Panc1 (cell line): ENCODE measurements at places on chromosomes 16 and 17.

GRCh38 chr16:83818276-83818675, 10.5 kb downstream of the HSBP1 start:
- no peak for DNase-seq

DNA sequence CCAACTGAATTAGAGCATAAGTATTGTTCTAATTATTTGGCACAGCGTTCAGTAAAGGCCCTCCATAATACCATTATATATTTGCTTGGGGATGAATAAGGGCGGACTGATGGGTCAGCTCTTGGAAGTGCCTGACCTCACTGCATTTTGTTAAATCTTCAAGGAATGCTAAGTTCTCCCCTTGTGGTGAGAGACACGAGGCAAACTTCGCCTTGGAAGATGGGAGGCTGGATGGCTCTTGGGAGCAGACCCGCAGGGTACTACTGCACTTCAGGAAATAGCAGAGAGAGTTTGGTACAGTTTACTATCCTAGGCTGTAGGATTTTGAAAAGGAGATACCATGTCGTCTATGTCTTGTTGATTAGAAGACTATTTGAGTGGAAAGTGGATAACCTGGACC, 87.0 kb upstream of the RPRML start:
- DNase-seq, result no peak

- DNase-seq, result no peak
Observed at GRCh38 chr17:27477050-27477888, 21.0 kb downstream of the KSR1 start.

- DNase-seq, result no peak
Observed at GRCh38 chr16:3642397-3643094, 11.9 kb upstream of the DNASE1 start.

DNA sequence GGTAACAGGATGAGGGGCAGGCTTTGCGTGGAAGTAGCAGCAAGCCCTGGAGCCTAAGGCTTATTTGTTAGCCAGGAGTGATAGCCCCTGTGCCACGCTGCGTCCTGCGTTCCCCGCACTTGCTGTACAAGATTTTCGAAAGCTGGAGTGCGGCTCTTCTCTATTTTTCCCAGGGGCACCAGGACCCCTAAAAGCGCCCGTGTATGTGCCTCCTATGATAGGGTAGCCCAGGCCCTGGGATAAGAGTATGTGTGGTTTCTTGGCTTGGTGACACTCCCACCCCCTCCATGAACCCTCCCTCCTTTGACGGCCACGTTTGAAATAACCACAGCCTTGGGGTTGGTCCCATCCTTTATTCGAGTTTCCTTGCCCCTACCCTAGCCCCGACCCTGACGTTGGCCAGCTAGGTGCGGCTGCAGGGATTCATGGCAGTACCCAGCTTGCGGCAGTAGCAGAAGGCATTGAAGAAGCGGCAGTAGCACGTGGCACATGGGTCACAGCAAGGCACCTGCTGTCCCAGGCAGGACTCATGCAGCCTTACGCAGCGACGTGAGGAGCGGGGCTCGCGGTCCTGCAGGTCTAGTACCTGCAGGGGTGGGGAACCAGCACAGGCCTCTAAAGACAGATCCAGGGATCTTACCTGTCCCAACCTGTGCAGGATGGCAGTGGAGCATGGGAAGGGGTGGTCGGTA, 968 bp downstream of the AGRP start:
- DNase-seq, result no peak

- no peak for DNase-seq
Observed at GRCh38 chr17:47797797-47798196, 23.8 kb downstream of the OSBPL7 start.

- no peak for DNase-seq
Observed at GRCh38 chr17:19718041-19718612, 1.7 kb upstream of the SLC47A2 start.
